ENCODE measurements at places on chromosomes 11 and 22.

DNA sequence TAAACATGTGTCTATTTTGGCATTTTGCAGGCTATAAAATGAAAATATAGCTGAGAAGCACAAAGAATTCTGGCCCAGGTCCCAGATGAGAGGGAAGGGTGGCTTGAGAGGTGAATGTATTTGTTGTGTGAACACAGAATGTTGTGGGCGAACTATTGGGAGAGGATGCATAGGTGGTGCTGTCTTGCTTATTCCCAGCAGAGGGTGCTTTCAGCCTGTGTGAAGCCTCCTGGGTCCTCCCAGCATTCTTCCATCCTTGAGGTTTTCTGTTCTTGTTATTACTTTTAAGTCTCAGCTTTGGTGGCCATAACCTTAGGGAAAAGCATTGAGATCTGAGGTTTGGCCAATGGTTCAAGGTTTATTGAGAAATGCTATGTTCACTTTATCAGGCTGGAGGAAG, 108.7 kb upstream of the SNX19 start:
- DNase-seq: no peak

DNA sequence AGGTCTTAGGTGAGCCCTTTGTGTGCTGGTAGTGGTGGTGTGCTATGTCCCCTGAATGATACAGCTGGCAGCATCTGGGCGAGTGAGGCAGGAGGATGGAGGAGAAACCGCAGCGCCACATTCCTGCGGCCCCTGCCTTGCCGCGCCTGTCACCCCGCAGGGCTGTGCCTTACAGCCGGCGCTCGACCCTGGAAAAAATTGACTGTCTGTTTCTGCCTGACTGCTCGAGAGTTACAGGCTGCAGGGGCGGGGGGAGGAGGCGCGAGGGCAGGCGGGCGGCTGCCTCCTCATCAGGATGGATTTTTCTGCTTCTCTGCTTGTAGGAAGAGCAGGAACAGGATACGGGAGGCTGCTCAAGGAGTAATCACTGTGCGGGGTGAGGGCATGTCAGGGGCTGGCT, 443.4 kb downstream of the MIAT start:
- no peak for DNase-seq

GRCh38 chr11:64353715-64354506, 5.1 kb upstream of the RPS6KA4 start:
- DNase-seq: no peak

DNA sequence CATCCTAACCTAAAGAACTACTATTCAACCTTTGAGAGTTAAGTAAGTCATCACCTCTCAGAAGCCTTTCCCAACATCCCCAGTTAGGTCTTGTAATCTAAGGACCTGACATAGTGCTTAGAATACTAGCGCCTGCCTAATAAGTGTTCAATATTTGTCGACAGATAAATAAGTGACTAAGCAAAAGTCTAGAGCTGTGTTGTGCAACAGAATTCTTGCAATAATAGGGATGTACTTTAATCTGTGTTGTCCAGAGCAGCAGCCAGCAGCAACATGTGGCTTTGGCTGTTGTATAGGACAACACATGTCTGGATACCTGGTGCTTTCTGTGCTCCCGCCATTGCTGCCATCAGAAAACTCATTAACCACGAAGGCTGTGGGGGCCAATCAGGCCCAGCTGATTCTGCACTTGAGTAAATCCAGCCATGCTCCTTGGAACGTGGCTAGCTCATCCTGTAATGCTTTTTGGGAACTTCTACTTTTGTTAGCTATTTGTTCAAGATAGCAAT, 66.8 kb upstream of the NTM start:
- no peak for DNase-seq

DNA sequence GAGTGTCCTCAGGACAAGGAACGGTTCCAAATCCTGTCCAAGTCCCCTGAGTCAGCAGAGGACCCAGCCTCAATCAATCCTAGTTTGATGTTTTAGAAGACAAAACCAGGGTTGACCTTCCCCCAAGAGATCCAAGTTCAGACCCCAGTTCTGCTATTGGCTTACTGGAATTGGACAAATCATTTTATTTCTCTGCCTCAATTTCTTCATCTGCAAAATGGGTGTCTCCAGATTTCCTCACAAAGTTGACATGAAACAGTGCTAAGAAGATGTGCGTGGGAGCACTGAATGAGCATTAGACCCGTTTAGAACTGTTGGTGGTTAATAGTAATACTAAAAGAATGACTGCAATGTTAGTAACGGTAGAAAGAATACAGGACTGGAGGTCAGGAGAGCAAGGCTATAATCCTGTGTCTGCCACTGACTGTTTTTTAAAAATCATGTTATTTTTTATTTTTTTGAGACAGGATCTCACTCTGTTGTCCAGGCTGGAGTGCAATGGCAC, 32.8 kb upstream of the SCUBE1 start:
- no peak for DNase-seq

GRCh38 chr11:15161790-15162189, 47.1 kb downstream of the INSC start:
- no peak for DNase-seq

GRCh38 chr11:67391304-67392182, at the start of gene RAD9A:
TSS of gene RAD9A (plus strand) at chr11:67391986. CDS start at chr11:67392045, 59 bp downstream.
- peak; percentile 92 for DNase-seq

DNA sequence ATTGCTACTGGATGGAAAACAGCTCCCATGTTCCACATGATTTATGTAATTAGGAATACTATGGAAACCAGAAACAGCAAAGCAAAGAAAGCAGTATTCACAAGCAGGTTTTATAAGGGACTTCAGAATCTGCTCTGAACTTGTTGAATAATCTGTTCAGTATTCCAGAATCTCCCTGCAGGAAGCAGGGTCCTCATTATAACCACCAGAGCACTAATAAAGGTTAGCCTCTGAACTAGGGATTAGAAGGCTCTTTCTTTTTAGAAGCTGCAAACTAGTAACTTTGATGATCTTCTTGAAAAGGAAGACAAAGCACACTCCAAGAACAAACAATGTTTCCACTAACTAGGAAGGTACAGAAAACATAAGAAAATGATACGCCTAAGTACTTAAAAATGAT, 125.8 kb downstream of the DCDC1 start:
- no peak for DNase-seq

- no peak for DNase-seq
Observed at GRCh38 chr11:47356998-47357329, 4.5 kb upstream of the MYBPC3 start.

GRCh38 chr22:29887358-29887757, 4.4 kb downstream of the MTMR3 start:
- no peak for DNase-seq

- no peak for DNase-seq
Observed at GRCh38 chr11:4086575-4087353, 7.8 kb upstream of the RRM1 start.

- no peak for DNase-seq
Observed at GRCh38 chr11:742156-742546, 5.1 kb upstream of the TALDO1 start.

DNA sequence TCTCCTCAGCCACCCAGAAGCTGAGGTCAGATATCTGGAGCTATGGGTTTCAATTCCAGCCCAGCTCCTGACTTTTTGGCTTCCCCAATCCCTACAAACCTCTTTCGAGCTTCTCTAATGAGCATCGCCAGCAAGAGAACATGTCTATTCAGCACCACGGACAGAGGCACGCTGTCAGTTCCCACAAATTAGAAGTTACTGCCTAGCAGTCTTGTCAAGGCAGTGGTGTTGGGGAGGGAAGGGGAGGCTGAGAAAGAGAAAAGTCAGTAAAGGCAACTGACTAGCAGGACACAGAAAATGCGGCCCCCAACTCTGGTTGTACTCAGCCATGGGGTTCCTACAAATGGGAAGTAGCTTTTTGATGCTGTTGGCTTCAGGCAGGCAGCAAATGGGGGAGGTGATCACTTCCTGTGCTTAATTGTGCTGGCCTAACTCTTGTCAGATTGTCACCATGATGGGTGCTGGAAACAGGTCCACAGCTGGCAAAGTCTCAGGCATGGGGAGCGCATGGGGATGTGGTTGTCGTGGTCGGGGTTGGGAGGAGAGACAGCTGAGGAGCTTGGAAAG, 205.9 kb downstream of the ST3GAL4 start:
- no peak for DNase-seq

DNA sequence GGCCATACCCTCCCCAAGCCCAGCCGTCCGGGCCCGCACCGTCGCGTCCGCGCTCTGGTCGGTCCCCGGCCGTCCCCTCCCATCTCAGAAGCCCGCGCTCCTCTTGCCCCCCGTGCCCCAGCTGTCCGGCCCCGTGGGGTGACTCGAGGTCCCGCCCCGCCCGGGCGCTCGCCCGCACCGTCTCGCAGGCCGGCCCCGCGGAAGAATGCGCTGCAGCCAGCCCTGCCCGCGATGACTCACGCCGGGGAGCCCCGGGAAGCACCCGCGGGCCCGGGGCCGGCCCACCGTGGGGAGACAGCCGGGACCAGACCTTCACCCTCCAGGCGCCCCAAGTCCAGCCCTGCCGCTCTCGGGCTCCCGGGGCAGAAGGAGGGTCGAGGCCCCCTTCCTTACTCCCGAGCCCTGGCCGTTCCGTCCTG, 320 bp upstream of the PHLDA2 start:
- DNase-seq: no peak

GRCh38 chr11:100619484-100619883, 67.6 kb upstream of the ARHGAP42 start:
- DNase-seq: no peak

- no peak for DNase-seq
Observed at GRCh38 chr11:69439127-69439526, 42.3 kb upstream of the LINC01488 start.

DNA sequence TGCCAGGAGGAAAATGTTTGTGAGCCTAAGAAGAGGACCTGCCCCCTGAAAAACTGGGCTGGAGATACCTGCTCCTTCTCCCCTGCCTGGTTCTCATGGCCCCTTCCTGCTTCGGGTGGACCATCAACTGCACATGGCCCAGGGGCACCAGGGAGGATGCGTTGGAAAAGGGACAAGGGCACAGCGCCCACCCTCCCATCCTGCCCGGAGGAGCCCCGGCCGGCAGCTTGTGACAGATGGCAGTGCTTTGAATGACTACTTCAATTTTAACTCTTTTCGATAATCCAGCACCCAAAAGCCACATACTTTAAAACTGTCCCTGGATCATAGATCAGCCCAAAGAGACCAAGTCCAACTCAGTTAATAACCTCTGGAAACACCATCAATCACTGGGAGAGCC, 135.8 kb upstream of the NECTIN1 start:
- no peak for DNase-seq

- no peak for DNase-seq
Observed at GRCh38 chr11:63504054-63504453, 1.8 kb upstream of the LGALS12 start.

GRCh38 chr11:24324211-24324610, 172.6 kb upstream of the LUZP2 start:
- no peak for DNase-seq

GRCh38 chr11:76777876-76778275, 5.3 kb upstream of the TSKU start:
- no peak for DNase-seq

- no peak for DNase-seq
Observed at GRCh38 chr11:6142936-6143335, 27.2 kb downstream of the OR52B2 start.

DNA sequence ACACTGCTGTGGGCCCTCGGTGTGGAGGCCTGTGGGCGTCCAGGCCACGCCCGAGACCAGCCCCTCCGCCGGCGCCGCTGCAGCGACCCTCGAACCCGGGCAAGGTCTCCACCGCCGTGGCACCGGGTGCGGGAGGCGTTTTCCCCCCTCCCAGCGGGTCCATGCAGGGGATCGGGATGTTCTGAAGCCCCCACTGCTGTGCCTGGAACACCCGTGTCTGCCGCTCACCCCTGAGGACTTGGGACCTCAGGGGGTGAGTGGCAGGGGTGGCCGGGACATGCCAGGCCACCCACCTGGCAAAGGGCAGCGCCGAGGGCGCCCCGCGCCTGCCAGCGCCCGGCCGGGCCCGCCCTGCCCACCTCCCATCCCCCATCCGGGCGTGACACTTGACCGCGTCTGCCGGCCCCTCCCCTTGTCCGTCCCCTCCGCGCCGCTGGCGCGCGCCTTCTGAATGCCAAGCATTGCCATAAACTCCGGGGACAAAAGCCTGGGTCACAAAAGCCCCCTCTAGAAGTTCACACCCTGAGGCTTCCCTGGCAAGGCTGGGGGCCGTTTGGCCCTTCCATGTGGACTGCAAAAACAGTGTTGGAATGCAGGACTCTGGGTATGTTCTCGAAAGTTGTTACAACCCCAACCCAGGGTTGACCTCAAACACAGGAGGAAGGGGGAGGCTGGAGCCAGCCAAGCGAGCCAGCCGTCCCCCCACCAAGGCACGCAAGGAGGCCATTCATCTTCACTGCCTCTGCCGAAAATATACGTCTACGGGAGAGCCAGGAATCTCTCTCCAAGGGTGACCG, 819 bp upstream of the KCNQ1OT1 start:
- no peak for DNase-seq

Measured in stimulated activated CD8-positive, alpha-beta memory T cell treated with anti-CD3 and anti-CD28 coated beads, Interleukin-15, amount 100 ng/mL, for 24 hours (primary cell).